ENCODE measurements at places on chromosomes 12 and 14.

DNA sequence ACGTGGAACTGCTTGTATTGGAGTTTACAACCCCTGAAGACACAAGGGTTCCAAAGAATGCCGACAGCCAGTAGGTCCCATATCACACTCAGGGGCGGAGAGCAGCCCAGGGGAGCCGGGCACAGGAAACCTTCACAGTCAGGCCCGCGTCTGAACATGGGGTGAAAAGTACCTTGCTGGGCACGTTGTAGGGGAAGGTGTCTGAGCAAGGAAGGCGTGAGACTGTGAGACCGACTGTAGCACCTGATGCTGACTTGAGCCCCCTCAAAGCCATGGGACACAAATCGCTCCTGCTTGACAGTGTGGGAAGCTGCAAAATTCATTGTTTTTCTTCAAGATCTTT is 14.7 kb downstream of the RIMBP2 start:
- DNase-seq = no peak

DNA sequence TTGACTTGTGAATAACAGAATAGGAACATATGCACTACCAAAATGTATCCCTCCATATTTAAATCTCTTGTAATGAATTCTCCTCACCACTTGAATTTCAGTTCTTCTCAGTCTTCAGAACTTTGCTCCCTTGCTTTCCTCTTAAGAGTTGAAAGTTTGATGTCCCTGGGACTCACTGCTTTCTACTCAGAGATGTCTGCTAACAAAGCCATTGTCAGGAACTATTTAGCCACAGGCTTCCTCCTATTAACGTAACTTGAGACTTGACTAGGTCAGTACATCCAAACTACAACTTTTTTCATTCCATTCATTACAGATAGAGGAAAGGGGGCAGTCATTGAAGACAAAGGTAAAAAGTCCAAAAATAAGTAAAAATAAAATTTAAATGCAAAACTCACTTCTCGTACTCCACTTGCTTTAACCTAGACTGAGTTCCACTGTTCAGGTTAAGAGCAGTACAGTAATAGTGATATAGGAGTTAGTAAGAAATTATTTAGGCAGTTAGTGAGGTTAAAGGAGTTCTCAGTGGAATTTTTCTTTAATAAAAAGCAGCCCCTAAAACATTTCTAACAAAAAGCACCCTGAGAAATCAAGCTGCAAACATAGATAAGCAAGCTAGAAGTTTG is 364.2 kb downstream of the SOX5 start:
- DNase-seq = no peak

DNA sequence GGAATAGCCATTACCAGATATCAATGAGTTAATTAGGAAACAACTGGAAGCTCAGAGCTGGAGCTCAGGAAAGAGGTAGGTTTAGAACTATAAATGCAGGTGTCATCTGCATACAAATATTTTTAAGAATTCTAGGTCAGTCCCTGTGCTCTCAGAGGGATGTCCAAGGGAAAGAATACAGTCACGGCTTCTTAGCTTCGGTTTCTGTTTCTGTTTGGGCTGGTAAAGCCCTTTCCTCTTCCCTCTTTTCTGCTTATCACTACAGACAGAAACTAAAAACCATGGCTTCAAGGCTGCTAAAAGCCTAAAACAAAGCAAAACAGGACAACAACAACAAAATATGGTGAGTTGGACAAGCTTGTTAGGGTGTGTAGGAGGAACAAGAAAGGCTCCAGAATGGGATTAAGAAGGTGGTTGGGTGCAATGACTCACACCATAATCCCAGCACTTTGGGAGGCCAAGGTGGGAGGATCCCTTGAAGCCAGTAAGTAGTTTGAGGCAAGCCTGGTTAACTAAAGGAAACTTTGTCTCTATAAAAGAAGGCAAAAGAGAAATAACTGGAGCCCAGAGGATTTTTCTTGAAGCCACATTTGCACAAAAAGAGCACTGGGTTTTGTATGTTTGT is 113.0 kb downstream of the SEC23A start:
- DNase-seq = no peak

DNA sequence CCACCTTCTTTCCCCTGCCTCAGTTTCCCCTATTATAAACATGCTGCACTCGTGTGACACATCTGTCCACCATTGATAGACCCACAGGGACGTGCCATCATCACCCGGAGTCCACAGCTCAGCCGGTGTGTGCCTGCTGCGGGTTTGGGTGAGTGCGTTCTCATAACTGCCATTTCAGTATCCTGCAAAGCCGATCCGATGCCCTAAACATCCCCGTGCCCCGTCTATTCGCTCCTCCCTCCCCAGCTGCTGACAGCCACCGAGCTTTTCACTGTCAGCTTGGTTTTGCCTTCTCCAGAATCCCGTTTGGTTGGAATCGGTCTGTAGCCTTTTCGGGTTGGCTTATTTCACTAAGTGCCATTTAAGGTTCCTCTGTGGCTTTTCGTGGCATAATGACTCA is 3.9 kb downstream of the LRCOL1 start:
- no peak for DNase-seq

DNA sequence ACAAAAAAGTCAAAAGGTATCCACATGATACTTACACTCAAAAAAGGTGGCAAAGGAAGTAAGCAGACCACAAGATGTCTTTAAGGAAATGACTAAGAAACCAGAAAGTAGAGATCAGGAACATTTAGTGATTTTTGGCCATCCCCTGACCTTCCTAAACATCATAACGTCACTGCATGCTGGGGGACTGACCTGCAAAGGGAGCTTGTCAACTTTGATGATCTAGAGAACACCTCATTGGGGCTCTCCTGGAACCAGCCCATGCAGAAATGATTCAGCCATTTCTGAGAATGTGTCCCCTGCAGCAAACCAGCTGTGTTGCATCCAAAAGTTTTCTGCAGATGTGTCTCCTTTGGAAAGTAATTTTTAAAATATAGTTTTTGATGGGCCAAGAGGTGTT is 152.2 kb upstream of the RASSF8 start:
- DNase-seq = no peak

- no peak for DNase-seq
Measured at GRCh38 chr14:35254736-35255135, 37.4 kb upstream of the PSMA6 start.

DNA sequence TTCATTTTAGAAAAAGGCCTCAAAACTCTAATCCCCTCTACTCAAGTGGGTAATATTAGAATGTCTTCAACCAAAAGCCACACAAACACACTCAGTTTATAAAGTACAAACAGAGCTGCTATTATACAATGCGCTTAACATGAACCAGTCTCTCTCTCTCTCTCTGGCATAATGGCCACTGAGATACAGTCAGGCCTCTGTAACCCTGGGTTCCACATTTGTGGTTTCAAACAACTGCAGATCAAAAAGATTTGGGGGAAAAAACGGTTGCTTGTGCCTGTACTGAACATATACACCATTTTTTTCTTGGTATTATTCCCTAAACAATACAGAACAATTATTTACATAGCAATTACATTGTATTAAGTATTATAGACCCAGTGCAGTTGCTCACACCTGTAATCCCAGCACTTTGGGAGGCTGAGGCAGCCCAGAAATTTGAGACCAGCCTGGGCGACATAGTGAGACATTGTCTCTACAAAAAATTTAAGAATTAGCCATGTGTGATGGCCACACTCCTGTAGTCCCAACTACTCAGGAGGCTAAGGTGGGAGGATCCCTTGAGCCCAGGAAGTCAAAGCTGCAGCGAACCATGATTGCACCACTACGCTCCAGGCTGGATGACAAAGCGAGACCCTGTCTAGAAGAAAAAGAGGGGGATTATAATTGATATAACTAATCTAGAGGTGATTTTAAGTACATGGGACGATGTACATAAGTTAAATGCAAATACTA is 5.6 kb downstream of the SLC11A2 start:
- DNase-seq = no peak

GRCh38 chr12:111761706-111762105 is 5.0 kb upstream of the ALDH2 start:
- no peak for DNase-seq

DNA sequence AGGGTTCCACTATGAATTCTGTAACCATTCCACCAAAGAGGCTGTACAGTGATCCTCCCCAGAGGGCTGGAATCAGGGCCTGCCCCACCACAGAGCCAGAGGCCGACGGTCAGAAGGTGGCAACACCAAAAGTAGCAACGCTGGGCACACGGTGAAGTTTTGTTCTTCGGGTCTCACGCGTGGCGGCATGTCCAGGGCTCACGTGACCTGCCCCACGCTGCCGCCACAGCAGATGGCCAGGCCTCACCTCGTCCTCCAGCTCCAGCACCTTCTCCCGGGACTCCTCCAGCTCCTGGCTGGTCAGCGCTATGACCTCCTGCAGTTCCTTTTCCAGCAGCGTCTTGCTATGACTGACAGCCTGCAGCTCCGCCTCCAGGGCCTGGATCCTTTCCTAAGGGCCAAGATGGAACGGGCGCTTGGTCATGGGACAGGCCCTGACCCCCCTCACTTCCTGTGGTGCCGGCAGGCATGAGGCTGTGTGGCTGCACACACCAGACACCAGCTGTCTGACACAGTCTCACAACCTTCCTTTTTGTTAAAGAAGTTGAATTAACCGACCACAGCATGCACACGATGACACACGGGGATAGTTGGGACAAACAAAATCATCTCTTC is 22.4 kb upstream of the ANKLE2 start:
- DNase-seq = no peak

- DNase-seq = peak; percentile 34
Measured at GRCh38 chr14:74548881-74549280, 55.3 kb downstream of the ISCA2 start.

GRCh38 chr14:36520601-36521525 is 831 bp upstream of the NKX2-1 start:
- DNase-seq = no peak

- no peak for DNase-seq
Measured at GRCh38 chr12:25995906-25996305, 37.4 kb downstream of the RASSF8 start.

DNA sequence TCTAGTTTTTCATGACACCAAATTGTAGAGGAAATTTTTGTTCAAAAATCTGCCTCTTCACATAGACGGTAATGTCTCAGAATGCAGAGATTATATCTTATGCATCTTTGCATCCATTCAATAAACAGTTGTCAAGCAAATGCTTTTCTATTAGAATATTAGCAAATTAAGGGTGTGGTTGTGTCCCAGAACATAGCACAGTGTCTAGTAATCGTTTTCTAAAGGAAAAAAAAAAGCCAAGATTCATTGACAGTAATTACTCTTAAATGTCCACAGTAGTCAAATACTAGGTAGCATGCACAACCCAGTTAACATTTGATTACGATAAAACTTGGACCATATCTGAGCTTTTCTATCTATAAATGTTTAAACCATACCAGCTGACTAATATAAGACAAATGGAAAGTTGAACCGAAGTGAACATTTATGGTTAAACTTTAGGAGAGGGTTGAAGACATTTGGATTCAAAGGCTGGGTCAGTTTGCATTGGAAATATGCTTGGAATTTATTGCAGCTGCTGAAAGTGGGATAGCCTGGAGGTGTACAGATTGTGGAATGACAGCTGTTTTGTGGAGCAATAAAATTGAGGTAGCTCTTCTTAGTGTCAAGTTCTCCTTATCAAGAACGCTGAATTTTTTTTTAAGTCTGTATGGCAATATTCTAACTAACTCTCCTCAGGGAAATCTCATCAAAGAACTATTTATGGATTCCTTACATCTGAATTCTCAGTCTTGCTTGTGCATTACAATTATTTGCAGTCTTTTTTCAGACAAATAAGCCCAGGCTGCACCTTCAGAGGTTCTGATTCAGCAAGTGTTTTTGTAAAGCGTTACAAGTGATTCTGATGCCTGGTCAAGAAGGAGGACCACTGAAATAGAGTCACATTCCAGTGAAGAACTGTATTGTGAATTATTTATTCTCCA is 66.7 kb upstream of the ATP2B1 start:
- no peak for DNase-seq

- DNase-seq = no peak
Measured at GRCh38 chr14:68695326-68695768, 97.5 kb downstream of the ZFP36L1 start.

- no peak for DNase-seq
Measured at GRCh38 chr12:130086248-130086647, 76.0 kb upstream of the FZD10 start.

GRCh38 chr14:49992901-49993339 is 100.0 kb downstream of the ARF6 start:
- no peak for DNase-seq

DNA sequence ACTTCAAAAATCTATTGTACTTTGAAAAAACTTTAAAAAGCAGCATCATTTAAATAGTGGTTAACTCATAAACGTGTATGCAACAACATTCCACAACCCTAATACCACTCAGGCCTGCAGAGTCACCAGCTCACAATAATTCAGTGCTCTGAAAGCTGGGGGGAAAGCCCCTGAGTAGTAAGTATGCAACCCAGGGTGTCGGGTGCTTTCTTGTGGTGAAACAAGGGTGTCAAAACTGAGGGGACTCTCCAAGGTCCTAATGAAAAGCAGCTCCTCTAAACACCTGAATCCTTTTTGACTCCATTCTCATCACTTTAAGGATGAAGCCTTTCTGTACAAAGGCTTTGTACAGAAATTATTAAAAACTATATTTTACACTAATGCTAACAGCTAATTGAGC is 33.7 kb downstream of the FGFR1OP2 start:
- DNase-seq = no peak

- DNase-seq = no peak
Measured at GRCh38 chr14:74507840-74508239, 14.3 kb downstream of the ISCA2 start.

DNA sequence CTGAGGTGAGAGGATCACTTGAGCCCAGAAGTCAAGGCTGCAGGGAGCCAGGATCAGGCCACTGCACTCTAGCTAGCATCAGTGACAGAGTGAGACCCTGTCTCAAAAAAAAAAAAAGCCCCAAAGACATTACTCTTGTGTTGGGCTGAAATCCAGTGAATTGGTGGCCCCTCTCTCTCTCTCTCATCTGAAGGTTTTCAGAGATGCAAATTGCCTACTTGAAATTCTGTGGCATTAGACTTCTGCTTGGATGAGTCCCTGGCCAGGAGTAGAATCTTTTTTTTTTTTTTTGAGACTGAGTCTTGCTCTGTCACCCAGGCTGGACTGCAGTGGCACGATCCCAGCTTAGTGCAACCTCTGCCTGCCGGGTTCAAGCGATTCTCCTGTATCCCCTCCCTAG is 112.0 kb upstream of the ATF7IP start:
- DNase-seq = no peak

DNA sequence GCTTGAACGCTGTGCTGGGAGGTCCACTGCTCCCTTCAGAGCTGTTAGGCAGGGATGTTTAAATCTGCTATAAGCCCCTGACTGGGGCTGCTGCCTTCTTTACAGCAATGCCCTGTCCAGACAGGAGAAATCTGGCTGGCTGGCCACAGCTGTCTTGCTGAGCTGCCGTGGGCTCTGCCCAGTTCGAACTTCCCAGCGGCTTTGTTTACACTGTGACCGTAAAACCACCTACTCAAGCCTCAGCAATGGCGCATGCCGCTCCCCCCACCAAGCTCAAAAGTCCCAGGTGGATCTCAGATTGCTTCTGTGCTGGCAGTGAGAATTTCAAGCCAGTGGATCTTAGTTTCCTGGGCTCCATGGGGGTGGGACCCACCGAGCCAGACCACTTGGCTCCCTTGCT is 35.8 kb downstream of the CKAP4 start:
- no peak for DNase-seq

All from dorsolateral prefrontal cortex (tissue), 122 donors.